ENCODE measurements at places on chromosomes 4 and X.

DNA sequence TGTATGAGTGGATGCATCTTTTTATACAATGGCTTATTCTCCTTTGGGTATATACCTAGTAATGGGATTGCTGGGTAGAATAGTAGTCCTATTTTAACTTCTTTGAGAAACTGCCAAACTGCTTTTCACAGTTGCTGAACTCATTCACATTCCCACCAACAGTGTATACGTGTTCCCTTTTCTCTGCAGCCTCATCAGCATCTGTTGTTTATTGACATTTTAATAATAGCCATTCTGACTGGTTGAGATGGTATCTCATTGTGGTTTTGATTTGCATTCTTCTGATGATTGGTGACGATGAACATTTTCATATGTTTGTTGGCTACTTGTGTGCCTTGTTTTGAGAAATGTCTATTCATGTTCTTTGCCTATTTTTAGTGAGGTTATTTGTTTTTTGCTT, 687.0 kb upstream of the EPHA5 start:
- DNase-seq, result no peak

- DNase-seq, result no peak
Observed at GRCh38 chr4:153245775-153246174, 41.5 kb downstream of the TRIM2 start.

- no peak for DNase-seq
Observed at GRCh38 chrX:143094417-143095023, 68.8 kb downstream of the SPANXN4 start.

DNA sequence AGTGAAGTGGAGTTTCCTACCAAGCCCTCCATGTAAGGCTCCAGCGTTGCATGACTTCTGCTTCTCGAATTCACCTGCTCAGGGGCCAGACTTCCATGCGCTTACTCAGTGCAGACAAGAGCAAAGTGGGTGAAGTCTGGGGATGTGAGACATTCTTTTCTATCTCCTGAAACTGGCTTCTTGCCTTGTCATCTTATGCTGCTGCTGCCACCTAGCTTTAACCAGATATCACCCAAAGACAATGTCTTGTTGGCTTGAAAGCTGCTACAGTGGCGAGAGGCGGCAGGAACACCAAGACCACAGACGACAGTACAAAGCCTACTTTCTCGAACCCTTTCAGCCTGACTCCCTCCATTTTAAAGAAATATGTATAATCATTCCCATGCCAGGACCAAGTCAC, 103.6 kb upstream of the ADGRG2 start:
- peak; percentile 27 for DNase-seq

DNA sequence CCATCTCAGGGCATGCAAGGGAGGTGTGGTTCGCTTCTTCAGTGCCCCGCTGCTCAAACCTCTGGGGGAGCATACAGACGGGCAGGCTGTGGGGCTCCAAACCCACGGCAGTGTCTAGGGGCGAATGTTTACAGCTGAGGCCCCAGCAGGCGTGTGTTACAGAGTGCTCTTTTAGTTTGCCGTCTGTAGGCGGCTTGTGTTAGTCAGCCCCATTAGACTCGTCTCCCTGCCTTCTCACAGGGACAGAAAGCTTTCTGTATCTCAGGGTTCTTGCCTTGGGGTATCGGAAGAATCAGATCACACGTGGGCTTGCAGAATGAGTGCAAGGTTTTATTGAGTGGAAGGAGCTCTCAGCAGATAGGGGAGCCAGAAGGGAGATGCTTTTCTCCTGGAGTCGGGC, 10.6 kb downstream of the RS1 start:
- no peak for DNase-seq

DNA sequence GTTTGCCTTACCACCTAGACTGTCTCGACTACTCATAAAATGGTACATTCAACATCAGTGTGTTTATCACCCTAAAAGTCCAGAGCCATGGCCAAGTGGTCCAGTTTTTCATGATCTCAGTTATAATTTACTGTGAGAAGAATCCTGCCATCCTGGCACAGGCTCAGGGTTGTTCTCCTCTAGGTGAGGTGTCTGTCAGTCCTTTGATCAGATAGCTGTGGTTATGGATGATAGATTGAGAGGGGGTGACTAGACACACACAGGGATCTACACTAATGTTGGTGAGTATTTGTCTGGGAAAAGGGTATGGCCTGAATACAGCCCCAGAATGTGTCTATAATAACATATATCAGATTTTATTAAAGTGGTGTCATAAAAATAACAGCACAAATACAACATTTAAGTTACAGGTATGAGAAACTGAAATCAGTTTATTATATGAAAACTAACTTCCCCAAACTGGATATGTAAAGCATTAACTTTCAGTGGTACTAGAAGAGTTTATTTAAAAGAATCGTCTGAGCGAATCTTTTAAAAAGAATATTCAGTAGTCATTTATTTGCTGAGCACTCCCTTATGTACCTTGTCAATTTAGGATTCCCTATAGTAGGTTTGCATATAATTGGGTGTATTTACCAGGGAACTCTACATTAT, 93.3 kb downstream of the STIM2 start:
- DNase-seq, result no peak

Measured in NB4 (cell line).